ENCODE measurements at places on chromosomes 3 and 15. TPM values are rescaled to one million over a fixed set of nuclear protein-coding genes. Genes with fewer than 3 reads are reported as not detected.

SEMA6D gene
- total RNA-seq, result 12.4 TPM

TRIM59 gene
- 5.8 TPM for total RNA-seq

CFAP44 gene
- 47.0 TPM for total RNA-seq

NAALADL2 gene
- total RNA-seq, result 15.7 TPM

CYP8B1 gene
- not detected for total RNA-seq

RBMS3 gene
- 77.6 TPM for total RNA-seq

CCDC54 gene
- total RNA-seq, result not detected

HOMER2 gene
- 4.3 TPM for total RNA-seq

LRRC49 gene
- total RNA-seq, result 6.0 TPM

SUSD5 gene
- total RNA-seq, result not detected

NDN gene
- total RNA-seq, result 23.8 TPM

CCDC39 gene
- total RNA-seq, result not detected

GYG1 gene
- total RNA-seq, result 23.9 TPM

RTP3 gene
- not detected for total RNA-seq

SLC2A2 gene
- total RNA-seq, result 115 TPM

ABHD14A gene
- total RNA-seq, result 11.6 TPM

CRYGS gene
- 12.3 TPM for total RNA-seq

TMEM266 gene
- not detected for total RNA-seq

TF gene
- total RNA-seq, result not detected

CDHR4 gene
- not detected for total RNA-seq

SUCLG2 gene
- total RNA-seq, result 116 TPM

SPRED1 gene
- total RNA-seq, result 14.3 TPM

GHRL gene
- total RNA-seq, result 2.9 TPM

EFCAB12 gene
- not detected for total RNA-seq

MUC4 gene
- total RNA-seq, result 5.8 TPM

COL6A5 gene
- not detected for total RNA-seq

PLD1 gene
- 178 TPM for total RNA-seq

ATP2B2 gene
- total RNA-seq, result not detected

KIAA1143 gene
- total RNA-seq, result 9.5 TPM

SAMMSON gene
- total RNA-seq, result not detected

TRIM42 gene
- not detected for total RNA-seq

LIPC gene
- not detected for total RNA-seq

ROBO1 gene
- total RNA-seq, result 33.9 TPM

GPD1L gene
- 93.6 TPM for total RNA-seq

SH2D7 gene
- total RNA-seq, result 4.2 TPM

SLC25A36 gene
- total RNA-seq, result 55.3 TPM

SH3GL3 gene
- total RNA-seq, result not detected

GRAMD2A gene
- total RNA-seq, result 27.8 TPM

STRC gene
- 4.7 TPM for total RNA-seq

DCLK3 gene
- total RNA-seq, result not detected

CLSTN2 gene
- 3.3 TPM for total RNA-seq

THSD4 gene
- 59.5 TPM for total RNA-seq

C15orf62 gene
- 1.3 TPM for total RNA-seq

LTK gene
- 13.8 TPM for total RNA-seq

PRTG gene
- total RNA-seq, result 6.6 TPM

PPARG gene
- total RNA-seq, result 26.4 TPM
